ENCODE measurements at places on chromosomes 12 and 14. TPM values are rescaled to one million over a fixed set of nuclear protein-coding genes. Genes with fewer than 3 reads are reported as not detected.

Gene NTF3
- 3.9 TPM for polyA plus RNA-seq

Gene SLC22A17
- polyA plus RNA-seq: 55.1 TPM

DNA sequence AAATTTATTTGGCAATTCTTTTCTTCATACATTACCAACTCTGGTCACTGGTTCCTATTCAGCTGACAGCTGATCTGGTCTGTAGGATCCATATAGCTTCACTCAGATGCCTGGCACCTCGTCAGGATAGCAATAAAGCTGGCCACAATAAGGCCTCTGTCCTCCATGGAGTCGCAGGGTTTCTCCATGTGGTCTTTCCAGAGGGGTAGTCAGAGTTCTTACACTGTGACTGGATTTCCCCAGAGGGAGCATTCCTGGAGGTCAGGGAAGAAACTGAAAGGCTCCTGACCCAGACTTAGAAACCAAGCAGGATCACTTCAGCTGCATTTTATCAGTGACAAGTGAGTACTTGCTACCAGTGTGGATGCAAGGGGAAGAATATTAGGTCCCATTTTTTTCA lies 34.9 kb upstream of the SIX1 start:
- DNase-seq: no peak
- no peaks in the 10 kb centered on the region for H3K27me3 ChIP-seq
- no peak overlapping the region for H3K4me3 ChIP-seq

DNA sequence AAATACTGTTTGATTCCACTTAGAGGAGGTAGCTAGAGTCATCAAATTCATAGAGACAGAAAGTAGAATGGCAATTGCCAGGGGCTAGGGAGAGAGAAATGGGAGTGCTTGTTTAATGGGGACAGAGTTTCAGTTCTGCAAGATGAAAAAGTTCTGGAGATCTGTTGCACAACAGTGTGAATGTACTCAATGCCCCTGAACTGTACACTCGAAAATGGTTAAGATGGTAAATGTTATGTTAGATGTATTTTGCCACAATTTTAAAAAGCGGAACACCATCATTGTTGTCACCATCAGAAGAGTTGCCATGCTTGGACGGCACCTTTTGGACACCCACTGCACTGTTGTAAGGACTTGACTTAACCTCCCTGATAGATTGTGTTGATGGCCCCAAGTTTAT lies 106.9 kb downstream of the SCARB1 start:
- H3K27ac ChIP-seq: no peak overlapping the region
- H3K36me3 ChIP-seq: no peaks in the 10 kb centered on the region
- peaks cover 2% of the 10 kb centered on the region for H3K4me1 ChIP-seq
- H3K27me3 ChIP-seq: no peaks in the 10 kb centered on the region
